Daoy (cell line): ENCODE measurements at places on chromosomes 4 and X.

- DNase-seq, result no peak
These were observed 133.0 kb downstream of the ZC4H2 start for GRCh38 chrX:64843224-64843623.

GRCh38 chr4:164485136-164485535, 268.8 kb upstream of the SMIM31 start:
- no peak for DNase-seq

DNA sequence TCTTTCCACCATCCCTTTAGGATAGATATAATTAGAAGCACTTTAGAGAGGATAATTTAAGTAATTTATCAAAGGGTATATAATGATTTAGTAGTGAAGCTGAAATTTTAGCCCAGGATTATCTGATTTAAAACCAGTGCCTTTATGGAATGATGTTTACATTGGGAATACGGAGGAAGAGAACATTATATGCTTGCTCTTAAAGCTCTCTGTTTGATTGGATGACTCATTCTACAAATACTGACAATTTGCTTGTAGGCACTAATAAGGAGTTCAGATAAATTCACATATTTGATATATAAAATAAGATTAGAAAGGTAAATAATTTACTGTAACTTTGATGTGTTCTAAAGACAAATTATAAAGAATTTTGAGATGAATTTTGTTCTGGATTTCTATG, 84.7 kb downstream of the SH3BGRL start:
- no peak for DNase-seq

- no peak for DNase-seq
These were observed 7.8 kb downstream of the GUCY1B1 start for GRCh38 chr4:155766622-155767021.
